A673 (cell line): ENCODE measurements at places on chromosomes 12 and 14.

DNA sequence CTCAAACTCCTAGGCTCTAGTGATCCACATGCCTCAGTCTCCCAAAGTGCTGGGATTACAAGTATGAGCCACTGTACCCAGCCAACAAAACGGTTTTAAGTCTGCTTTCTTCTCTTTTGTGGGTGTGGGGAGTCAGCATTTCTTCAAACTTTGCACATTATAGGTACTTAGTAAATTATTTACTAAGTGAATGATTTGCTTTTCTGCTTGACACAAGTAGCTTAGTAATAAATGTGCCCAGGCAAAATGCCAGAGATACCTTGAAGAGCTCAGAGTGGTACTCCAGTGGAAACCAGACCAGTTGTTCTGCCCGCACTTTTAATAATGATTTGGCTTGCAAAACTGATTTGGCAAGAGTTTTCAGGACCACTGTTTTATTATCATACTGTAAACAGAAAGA, 15.0 kb downstream of the DEPDC4 start:
- no peak for DNase-seq

DNA sequence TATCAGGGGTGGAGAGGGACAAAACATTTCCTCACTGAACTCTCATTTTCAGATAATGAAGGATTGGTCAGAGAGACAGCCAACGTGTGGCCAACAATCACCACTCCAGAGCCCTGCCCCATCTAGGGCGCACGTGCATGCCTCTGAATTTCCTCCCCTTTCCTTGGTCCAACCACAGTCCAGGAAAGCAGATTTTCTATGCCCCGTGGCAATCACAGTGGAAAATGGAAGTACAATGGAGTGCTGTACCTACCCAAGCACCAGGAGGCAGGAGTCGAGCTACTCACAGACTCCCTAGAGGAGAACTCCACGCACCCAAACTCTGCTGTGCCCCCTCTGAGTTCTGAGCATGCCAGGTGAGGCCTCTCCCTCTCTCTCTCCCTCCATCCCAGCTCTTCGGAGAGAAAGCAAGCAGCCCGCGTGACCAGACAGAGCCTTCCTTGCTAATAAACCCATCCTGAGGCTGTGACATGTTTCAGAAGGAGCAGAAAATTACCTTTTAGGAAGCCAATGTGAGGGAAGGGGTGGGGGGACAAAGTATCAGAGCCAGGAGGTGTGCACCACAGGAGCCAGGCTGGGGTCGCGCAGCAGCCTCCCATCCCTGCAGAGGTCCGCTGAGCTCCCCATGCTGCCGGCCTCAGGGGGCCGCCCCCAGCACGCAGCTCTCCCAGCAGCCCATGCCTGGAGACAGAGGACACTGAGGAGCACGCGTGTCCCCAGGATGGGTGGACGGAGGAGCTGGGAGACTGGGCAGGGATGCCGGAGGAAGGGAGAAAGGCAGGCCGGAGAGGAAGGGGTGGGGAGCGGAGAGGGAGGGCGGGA, 73.4 kb downstream of the PITPNM2 start:
- DNase-seq: no peak

GRCh38 chr12:69512820-69513219, 42.6 kb downstream of the FRS2 start:
- no peak for DNase-seq

DNA sequence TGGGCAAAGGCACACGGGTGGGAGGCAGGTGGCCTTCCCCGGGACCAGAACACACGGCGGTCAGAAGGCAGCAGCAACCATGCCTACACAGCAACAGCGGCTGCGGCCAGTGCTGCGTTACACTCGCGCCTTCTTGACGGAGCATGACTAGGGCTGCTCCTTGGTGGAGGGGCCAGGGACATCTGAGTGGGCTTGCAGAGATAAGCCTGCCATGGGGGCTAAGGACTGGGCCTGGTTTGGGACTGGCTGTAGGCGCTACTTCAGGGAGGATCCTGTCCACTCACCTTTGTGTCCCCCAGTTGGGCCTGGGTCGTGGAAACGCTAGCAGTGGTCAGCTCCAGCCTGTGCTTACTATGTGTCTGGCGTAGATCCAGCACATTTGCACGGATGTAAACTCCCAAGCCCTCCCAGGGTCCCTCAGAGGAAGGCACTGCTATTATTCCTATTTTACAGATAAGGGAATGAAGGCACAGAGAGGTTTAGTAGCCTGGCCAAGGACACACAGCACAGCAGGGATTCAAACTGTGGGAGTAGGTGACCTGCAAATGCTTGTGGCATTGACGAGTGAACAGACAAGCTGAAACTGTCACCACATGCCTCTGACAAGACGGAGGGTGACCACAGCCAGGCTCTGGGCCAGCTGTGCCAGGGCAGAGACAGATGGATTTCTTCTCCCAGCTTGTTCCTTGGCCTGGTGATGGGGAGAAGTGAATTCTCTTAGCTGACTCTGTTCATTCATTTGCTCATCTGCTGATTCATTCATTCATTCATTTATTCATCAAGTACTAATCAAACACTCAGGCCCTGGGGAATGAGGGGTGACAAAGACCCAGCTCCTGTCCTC, 31.9 kb upstream of the DLK1 start:
- no peak for DNase-seq

DNA sequence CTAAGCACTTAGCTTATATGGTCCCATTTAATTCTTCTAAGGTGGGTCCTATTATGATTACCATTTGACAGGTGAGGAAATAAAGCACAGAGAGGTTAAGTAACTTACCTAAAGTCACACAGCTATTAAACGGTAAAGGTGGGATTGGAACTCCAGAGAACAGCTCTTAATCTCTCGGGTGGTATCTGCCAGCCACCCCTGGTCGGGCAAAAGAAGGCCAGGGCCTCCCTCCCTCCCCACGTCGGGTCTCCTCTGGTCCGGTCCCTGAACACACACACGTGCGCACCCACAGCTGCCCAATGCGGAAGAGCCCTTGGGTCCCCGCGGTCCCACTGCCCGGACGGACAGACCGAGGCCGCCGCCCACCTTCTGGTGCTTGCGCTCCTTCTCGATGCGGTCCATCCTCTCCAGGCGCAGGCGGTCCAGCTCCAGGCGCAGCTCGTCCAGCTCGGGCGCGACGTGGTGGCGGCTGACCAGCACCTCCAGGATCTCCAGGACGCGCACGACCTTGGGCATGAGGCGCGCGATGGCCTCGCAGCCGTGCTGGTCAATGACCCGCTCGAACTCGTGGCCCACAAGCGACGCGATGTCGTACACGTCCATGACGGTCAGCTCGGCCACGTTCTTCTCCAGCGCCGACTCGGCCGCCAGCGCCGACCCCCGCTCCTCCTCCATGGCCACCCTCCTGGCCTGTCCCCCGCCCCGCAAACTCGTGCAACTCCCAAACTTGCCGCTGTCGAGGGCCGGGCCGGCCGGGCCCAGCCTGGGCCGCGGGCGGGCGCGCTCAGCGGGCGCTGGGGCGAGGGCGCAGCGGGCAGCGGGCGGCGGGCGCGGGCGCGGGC, 490 bp downstream of the RILPL1 start:
- DNase-seq: peak; percentile 41

GRCh38 chr14:69979882-69980281, 100.7 kb downstream of the SMOC1 start:
- no peak for DNase-seq

DNA sequence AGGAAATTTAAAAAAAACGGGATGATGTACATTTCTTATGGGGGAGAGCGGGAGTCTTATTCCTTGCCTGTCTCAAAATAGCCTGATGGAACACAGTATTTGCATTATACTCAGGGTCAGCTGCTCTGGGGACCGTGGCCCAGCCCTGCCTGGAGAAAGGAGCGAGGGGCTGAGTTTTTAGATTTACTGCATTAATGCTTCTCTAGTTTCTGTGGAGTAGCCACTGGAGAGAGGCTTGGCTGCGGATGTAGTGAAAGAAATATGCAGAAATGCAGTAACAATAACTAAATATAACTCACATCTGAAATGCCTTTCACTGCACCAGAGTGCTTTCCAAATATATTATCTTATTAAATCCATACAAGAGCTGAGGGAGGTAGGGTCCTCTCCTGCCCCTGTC, 87.6 kb upstream of the MAP1LC3B2 start:
- DNase-seq: no peak

GRCh38 chr12:113684908-113685782, 213.5 kb upstream of the LHX5 start:
- DNase-seq: no peak

DNA sequence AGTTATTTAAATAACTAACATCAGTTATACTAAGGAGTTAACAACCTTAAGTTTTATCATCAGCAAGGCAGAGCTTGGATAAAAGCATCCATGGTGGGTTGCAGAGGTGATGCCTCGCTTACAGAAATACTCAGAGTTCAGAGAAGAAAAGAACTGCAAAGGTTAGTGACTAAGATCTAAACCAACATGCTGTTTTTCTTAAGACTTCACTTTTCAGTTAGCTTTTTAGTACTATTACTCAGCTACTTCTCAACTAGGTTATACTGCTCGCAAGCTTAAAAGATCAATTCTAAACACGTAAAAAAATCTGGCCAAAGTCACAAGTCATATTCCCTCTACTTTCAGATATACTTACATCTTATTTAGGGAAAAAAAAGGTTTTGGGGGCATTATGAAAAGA, 2.8 kb downstream of the PPP1CC start:
- no peak for DNase-seq

- no peak for DNase-seq
Measured at GRCh38 chr14:73477618-73478266, 13.0 kb upstream of the RIOX1 start.

- peak; percentile 21 for DNase-seq
Measured at GRCh38 chr14:30621354-30621939, 672 bp upstream of the SCFD1 start.

GRCh38 chr12:91813701-91814100, 331.9 kb downstream of the BTG1 start:
- DNase-seq: no peak

GRCh38 chr12:31323391-31324115, 2.4 kb downstream of the SINHCAF start:
- DNase-seq: peak; percentile 60

DNA sequence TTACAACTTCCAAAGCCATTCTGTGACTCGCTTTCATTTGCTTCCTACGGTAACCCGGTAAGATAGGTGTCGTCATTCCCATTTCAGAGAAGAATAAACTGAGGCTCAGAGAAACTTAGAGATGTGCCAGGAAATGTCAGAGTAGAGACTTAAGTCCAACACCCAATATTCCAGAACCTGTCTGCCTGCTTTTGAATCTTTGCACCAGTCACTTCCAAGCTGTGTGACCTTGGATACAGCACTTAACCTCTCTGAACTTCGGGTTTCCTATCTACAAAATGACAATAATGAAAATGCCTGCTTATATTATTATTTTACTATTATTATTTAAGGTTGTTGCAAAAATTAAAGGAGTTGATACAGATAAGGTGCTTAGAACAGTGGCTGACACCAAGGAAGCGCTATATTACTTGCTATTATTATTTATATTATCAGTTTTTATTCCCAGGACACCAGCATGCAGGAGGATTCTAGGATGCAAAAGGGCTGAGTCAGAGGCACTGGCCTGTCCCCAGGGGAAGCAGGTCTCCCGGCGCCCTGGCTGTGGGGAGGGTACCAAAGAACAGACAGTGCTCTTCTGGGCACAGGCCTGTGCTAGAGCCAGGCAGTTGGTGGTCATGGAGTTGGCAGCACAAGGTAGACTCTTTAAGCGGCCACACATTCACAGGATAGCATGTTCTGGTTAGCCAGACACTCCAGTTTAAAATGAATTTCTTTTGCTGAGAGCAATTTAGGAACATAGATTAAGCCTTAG, 5.4 kb downstream of the HSPB8 start:
- no peak for DNase-seq

GRCh38 chr14:40093800-40094199, 661.6 kb upstream of the FBXO33 start:
- DNase-seq: no peak

DNA sequence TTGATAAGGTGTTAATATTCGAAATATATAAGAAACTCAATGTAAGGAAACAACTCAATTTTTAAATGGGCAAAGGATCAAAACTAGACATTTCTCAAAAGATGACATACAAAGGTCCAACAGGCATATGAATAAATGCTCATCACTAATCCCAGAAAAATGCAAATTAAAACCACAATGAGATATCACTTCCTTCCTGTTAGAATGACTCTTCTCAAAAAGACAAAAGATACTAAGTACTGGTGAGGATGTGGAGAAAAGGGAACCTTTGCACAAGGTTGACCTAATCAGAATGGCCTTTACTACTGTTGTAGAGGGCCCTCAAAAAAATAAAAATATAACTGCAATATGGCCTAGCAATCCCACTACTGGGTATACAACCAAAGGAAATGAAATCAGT, 383.4 kb downstream of the KCNH5 start:
- DNase-seq: peak; percentile 80

DNA sequence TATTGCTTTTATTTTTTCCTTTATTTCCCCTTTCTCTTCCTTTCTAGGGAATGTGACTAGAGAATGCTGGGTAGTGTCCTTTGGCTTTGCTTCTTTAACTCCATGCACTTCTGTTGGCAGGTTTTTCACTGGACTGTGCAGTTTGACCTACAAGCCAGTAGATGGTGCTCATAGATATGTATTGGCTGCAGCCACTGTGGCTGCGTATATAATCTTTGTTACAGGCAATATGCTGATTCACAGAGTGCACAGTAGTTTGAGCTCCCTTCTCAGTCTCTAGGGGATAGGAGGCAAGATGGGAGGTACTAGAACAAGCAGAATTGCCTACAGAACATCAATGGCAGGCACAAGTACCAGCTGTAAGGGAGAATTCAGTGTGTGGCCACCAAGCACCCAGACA, 503.5 kb downstream of the LRFN5 start:
- peak; percentile 74 for DNase-seq

- no peak for DNase-seq
Measured at GRCh38 chr12:65651060-65651459, 173.2 kb upstream of the HMGA2 start.

DNA sequence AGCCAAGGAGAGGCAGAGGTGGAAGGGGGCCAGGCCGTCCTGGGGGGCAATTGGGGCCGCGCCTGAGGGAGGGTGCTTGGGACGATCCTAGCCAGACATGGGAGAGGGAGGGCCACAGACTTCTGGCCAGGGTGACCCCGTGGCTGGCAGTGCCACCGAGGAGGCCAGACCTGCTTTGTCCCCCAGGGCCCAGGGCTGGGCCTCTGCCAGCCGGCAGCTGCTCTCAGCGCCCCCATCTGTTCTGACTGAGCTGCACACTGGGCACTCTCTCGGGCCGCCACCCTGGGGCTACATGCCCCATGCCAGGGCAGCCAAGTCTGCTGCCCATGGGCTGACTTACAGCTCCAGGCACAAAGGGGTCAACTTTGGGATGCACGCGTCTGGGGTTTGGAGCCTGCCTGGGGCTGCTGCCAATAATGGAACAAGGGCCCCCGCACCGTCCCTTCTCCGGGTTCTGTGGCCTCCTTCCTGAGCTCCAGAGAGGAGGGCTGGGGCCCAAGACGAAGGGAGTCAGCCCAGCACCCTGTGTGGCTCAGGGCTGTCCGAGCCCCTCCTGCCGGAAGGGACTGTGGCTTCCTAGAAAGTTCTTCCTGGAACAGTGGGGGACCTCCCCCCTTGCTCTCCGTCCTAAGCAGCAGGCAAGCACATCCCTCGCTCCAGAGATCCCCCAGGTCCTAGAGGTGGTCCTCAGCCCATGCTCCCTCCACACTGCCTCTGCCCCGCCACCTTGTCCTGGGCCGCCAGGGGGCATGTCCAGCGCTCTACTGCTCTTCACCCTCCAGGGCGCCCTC, 1.1 kb downstream of the ADSS1 start:
- peak; percentile 33 for DNase-seq
